ENCODE measurements at places on chromosomes 4 and X. TPM values are rescaled to one million over a fixed set of nuclear protein-coding genes. Genes with fewer than 3 reads are reported as not detected.

ADRA2C gene
- 11.7 TPM for polyA plus RNA-seq

TLR8 gene
- polyA plus RNA-seq = 0.23 TPM

MTNR1A gene
- 2.0 TPM for polyA plus RNA-seq

IRF2 gene
- polyA plus RNA-seq = 33.1 TPM

NWD2 gene
- polyA plus RNA-seq = 0.20 TPM

STOX2 gene
- polyA plus RNA-seq = 10.3 TPM

PHOX2B gene
- polyA plus RNA-seq = 0.12 TPM

PDLIM3 gene
- polyA plus RNA-seq = 4.5 TPM

COQ2 gene
- 15.2 TPM for polyA plus RNA-seq

RLIM gene
- 25.8 TPM for polyA plus RNA-seq

PCDH11X gene
- polyA plus RNA-seq = 0.10 TPM

GPRIN3 gene
- polyA plus RNA-seq = 7.0 TPM

CT45A10 gene
- not detected for polyA plus RNA-seq

TCEAL9 gene
- polyA plus RNA-seq = 206 TPM

GYPA gene
- 5.2 TPM for polyA plus RNA-seq

BMPR1B gene
- polyA plus RNA-seq = 17.3 TPM

FRMPD3 gene
- 0.48 TPM for polyA plus RNA-seq

CCNQ gene
- 17.3 TPM for polyA plus RNA-seq

CYLC1 gene
- not detected for polyA plus RNA-seq

TMSB15A gene
- 66.0 TPM for polyA plus RNA-seq

AMTN gene
- polyA plus RNA-seq = not detected

BEND2 gene
- 0.08 TPM for polyA plus RNA-seq

HSPA4L gene
- 9.0 TPM for polyA plus RNA-seq

ASMT gene
- polyA plus RNA-seq = not detected

HTRA3 gene
- polyA plus RNA-seq = 8.4 TPM

SLC2A9 gene
- 10.3 TPM for polyA plus RNA-seq

PGAM4 gene
- polyA plus RNA-seq = not detected

PLAC8 gene
- 2.9 TPM for polyA plus RNA-seq

NLGN4X gene
- polyA plus RNA-seq = 11.4 TPM

MND1 gene
- 16.7 TPM for polyA plus RNA-seq

TMPRSS11A gene
- polyA plus RNA-seq = 0.17 TPM

IGSF1 gene
- 26.6 TPM for polyA plus RNA-seq

AREG gene
- polyA plus RNA-seq = not detected

COX7B2 gene
- polyA plus RNA-seq = not detected

GYPB gene
- 2.8 TPM for polyA plus RNA-seq

IL2RG gene
- polyA plus RNA-seq = 0.81 TPM

MAGEA2B gene
- polyA plus RNA-seq = not detected

HELT gene
- not detected for polyA plus RNA-seq

DMRTC1 gene
- polyA plus RNA-seq = 0.36 TPM

KLF8 gene
- 4.6 TPM for polyA plus RNA-seq

FRG2 gene
- polyA plus RNA-seq = not detected

NLGN3 gene
- 4.3 TPM for polyA plus RNA-seq

XG gene
- polyA plus RNA-seq = 0.33 TPM

HAUS7 gene
- polyA plus RNA-seq = 28.2 TPM

SHOX gene
- 0.13 TPM for polyA plus RNA-seq

SCARB2 gene
- polyA plus RNA-seq = 171 TPM

LRIT3 gene
- 1.3 TPM for polyA plus RNA-seq

CCDC110 gene
- 2.4 TPM for polyA plus RNA-seq

Data from renal pelvis (tissue), 12 donors.